HCT116 (cell line): ENCODE measurements at places on chromosomes 12 and 14.

DNA sequence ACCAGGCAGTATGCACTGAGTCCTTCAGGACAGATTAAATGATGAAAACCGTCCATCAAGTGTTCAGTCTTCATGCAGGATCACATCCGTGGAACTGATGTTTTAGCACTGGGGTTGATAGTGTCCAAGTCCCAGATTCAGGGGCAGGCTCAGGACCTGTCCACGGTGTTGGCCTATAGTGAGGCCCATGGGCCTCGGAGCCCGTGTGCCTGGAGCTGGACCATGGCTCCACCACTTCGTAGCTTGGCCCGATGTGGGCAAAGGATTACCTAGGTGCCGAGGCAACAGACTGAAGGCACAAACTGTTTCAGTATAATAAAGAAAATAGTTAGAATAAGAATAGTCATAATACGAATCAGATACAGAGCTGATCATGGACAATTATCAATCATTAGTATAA lies 41.8 kb downstream of the DDX51 start:
- DNase-seq: no peak

- no peak for DNase-seq
These were observed 50.7 kb downstream of the SLC2A13 start for GRCh38 chr12:40055228-40055579.

GRCh38 chr12:20403230-20403629 lies 34.9 kb downstream of the PDE3A start:
- DNase-seq: no peak

- DNase-seq: no peak
These were observed 14.0 kb upstream of the CRADD start for GRCh38 chr12:93663006-93663728.

DNA sequence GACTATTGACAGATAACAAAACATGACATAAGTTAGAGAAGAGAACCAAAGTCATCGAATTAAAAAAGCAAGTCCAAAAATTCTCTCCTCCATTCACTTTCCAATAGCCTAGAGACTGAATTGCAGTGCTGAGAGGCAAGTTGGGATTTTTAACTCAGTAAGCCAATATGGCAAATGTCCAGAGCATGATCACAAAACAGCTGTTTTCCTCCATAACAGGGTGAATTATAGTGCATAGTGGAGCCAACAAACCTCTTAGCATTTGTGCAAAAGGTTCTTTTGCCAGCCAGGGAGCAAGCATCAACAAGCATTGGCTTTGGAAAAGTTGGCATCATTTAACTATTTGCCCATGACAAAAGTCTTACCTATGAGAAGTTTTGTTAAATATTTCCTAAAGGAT lies 458.8 kb upstream of the NOVA1 start:
- no peak for DNase-seq

GRCh38 chr12:118525216-118525615 lies 148.9 kb downstream of the SUDS3 start:
- no peak for DNase-seq

- no peak for DNase-seq
These were observed 21.1 kb downstream of the SETD3 start for GRCh38 chr14:99459481-99460100.

GRCh38 chr14:90883782-90884181 lies 67.6 kb upstream of the TTC7B start:
- no peak for DNase-seq

- DNase-seq: peak; percentile 13
These were observed 7.6 kb downstream of the EVL start for GRCh38 chr14:100072783-100073346.

- DNase-seq: no peak
These were observed 14.9 kb downstream of the SCARB1 start for GRCh38 chr12:124848621-124849380.

DNA sequence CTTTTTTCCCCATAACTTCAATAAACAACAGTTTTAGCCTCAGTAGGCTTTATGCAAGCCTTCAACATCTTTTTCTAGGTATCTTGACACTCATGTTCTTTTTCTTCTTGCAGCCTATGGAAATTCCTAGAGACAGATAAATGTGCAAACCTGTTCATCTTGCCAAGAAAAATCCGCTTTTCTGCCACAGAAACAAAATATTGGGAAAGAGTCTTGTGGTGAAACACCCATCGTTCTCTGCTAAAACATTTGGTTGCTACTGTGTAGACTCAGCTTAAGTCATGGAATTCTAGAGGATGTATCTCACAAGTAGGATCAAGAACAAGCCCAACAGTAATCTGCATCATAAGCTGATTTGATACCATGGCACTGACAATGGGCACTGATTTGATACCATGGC lies 295.9 kb downstream of the ZFP36L1 start:
- no peak for DNase-seq

GRCh38 chr14:93880021-93880820 lies 46.9 kb upstream of the FAM181A start:
- DNase-seq: no peak

GRCh38 chr14:100776681-100777365 lies 49.1 kb upstream of the MEG3 start:
- DNase-seq: no peak

DNA sequence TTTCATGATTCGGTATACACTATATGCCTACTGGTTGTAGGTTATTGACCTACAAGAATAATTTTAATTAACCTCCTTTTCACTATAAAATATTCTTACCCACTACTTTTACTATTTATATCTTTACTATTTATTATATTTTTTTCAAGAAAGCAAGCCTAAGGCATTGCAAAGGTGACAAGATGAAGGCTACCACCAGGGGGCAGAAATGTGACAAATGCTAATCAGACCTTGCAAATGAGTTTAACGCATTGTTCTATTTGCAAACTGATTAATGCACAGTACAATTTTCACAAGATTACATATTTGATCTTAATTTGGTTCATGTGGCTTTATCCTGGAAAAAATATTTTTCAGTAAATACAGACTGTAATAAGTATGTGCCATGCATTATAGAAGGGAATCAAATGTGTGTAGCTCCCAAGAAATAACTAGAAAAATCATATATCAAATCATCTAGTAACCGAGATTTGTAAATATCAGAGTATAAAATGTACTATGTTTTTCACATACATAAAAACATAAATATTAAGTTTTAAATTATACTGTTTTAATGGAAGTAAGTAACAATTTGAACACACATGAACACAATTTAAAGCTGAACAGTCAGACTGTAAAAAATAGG lies 107.0 kb downstream of the ADAMTS20 start:
- peak; percentile 73 for DNase-seq

GRCh38 chr14:90454041-90455000 lies 57.5 kb downstream of the CALM1 start:
- DNase-seq: peak; percentile 57

- DNase-seq: no peak
These were observed 4.2 kb downstream of the PRICKLE1 start for GRCh38 chr12:42585154-42585840.
